ENCODE measurements at places on chromosomes 11 and 22.

DNA sequence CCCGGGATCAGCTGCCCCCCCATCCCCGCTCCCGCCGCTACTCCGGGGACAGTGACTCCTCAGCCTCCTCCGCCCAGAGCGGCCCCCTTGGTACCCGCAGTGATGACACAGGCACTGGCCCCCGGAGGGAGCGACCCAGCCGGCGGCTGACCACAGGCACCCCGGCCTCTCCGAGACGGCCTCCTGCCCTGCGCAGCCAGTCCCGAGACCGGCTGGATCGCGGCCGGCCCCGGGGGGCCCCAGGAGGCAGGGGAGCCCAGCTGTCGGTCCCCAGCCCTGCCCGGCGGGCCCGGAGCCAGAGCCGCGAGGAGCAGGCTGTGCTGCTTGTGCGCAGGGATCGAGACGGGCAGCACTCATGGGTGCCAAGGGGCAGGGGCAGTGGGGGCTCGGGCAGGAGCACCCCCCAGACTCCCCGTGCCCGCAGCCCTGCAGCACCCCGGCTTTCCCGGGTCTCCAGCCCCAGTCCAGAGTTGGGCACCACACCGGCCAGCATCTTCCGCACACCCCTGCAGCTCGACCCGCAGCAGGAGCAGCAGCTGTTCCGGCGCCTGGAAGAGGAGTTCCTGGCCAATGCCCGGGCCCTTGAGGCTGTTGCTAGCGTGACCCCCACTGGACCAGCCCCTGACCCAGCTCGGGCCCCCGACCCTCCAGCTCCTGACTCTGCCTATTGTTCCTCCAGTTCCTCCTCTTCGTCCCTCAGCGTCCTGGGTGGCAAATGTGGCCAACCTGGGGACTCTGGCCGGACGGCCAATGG, 3.9 kb downstream of the RASL10A start:
- no peak for DNase-seq

DNA sequence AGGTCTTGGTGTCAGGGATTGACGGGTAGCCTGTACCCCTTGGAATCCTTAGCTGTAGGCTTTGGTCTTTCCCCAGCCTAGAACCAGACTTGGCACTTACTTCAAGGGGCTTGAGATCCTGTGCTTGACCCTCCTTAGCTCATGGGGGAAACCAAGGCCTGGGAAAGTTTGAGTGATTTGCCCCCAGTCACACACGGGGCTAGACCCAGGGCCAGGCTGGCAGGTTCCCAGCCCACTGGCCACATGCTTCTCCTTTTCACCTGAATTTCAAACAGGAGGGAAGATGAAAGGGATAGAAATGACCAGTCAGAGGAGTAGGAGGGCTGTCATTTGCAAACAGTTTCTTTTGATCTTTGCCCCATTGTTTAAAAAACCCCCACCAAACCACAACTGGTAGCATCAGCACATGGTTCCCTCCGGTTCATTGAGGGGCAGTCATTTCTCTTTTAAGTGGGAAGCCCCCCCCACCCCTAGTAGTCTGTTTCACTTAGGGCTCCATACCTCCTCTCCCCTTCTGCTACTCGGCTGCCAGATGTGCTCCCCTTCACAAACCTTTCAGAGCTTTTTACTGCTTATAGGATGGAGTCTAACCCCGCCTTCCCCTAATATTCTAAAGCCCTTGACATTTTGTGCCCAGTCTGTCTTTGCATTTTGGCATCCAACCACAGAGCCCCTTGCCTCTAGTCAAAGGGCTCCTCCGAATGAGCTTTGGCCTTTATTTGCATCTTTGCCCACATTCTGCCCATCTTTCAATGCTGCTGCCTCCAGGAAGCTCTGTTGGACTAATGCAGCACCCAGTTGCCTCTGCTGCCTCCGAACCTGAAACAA, 37.6 kb downstream of the ZNRF3 start:
- DNase-seq, result no peak

GRCh38 chr22:37329238-37330140, 47.2 kb downstream of the CYTH4 start:
- DNase-seq, result no peak

GRCh38 chr22:17117890-17118289, 3.3 kb downstream of the TMEM121B start:
- peak; percentile 17 for DNase-seq

- no peak for DNase-seq
Measured at GRCh38 chr11:72704028-72704782, 30.0 kb upstream of the PDE2A start.

DNA sequence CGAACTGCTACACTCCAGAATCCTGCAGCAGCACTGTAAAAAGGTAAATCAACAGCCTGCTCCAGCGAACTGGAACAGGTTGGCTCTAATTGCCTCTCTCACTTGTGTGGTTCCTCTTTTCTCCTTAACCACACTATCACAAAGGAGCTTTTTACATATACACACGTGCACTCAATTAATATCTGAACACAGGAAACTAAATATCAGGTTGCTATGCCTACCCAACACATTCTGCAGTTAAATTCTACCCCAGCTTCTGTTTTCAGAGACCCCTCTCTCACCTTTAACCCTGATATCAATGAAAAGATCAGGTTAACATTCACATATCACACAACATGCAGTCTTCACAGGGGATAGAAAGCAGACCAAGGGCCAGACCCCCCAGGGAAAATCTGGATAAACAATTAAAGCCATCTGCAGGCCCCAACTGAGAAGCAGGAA, 11.0 kb downstream of the RBFOX2 start:
- no peak for DNase-seq

- DNase-seq, result no peak
Measured at GRCh38 chr11:2790568-2790921, 90.8 kb upstream of the KCNQ1OT1 start.

GRCh38 chr11:86087256-86087655, 18.4 kb upstream of the PICALM start:
- DNase-seq, result no peak

DNA sequence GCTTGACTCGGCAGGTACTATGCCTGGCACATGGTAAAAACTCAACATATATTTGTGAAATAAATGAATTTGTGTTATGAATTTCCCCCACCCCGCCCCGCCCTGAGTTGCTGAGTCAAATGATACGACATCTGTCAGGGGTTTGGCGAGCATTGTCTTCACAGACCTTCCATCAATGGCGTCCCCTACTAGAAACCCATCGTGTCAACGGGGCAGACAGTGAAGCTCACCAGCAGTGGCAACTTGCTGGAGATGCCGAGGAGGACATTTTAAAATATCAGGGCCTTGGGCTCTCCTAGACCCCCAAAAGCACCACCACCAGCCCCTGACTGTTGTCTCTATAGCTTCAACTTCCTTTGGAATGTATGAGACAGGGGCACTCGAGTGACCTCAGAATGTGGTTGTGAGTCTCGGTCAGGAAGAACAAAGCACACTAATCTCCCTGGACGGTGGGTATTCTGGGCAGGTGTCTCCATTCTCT, 761 bp upstream of the NXF1 start:
- DNase-seq, result peak; percentile 41

DNA sequence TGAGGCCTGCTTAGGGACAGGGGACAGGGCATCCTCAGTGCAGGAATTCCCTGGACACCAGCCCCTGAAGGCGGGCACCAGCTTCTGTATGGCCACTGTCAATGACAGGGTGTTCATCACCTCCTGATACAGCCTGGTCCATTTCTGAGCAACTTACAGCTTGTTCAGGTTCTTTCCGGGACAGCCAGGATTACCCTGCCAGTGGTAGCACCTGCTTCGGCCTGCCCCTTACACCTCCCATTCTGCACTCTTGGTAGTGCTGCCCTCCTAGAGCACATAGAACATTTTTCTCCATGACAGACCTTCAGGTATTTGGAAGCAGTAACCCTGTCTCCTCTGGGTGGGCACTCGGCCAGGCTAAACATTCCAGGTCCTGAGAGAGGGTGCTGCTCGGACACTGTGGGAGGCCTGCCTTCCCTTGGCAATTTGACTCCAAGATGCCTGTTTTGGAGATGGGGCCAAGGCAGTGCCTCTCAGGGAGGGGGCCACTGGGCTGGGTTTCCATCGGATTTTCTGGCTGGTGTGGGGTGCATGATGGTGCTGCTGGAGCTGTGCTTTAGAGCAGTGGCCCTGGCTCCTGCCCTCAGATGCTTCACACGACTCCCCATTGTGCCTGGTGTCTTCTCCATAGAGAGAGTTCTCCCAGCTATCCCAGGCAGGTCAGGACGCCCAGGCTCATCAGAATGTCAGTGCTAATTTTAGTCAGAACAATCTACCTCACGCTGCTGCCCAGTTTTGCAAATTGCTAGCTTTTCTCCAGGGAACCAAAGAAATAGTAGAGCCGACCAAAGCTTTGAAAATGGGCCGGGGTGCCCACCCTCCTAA, 1.2 kb downstream of the GAL3ST3 start:
- DNase-seq, result no peak

DNA sequence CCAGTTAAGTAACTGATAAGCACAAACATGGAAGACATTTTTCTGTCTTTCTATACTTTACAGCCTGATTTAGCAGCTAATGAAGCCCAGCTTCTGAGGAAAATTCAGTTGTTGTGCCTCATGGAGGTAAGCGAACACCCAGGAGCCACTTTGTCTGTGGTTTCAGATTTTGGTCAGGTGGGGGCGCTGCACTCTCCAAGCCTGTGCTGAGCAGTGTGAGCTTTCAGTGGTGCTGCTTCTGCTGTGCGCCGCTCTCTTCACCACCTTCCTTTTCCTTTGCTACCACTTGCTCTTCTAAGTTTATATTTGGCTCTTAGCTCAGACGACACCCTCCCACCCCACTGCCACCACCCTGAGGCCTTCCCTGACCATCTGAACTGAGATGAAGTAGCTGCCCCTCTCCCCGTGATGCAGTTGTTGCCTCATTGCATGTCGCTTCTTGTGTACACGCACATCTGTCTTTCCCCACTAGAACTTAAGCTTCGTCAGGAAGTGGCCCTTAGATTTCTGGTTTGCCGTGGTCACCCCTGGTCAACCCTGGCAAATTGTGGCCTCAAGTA, 14.0 kb downstream of the PSMD13 start:
- DNase-seq, result peak; percentile 73

GRCh38 chr11:76159303-76159937, 46.9 kb downstream of the WNT11 start:
- DNase-seq, result no peak

DNA sequence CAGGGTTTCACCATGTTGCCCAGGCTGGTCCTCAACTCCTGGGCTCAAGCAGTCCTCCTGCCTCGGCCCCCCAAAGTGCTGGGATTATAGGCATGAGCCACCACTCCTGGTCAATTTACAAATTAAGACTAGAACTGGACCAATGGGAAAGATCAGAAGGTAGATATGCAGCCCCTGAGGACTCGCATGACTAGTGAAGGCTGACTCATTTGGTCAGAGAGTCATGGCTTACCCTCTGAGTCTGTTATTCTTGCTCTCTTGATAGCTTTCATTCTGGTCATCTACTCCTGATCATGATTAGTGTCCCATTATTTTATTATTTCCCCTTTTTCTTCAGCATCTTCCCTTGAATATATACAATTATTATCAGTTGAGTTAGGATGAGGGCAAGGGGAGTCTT, 2.7 kb upstream of the LDHAL6A start:
- no peak for DNase-seq

- DNase-seq, result peak; percentile 14
Measured at GRCh38 chr11:95877291-95877690, 46.6 kb downstream of the MTMR2 start.

GRCh38 chr11:1297011-1297575, 12.3 kb downstream of the TOLLIP start:
- no peak for DNase-seq

- no peak for DNase-seq
Measured at GRCh38 chr11:86197448-86197847, 47.1 kb upstream of the EED start.

DNA sequence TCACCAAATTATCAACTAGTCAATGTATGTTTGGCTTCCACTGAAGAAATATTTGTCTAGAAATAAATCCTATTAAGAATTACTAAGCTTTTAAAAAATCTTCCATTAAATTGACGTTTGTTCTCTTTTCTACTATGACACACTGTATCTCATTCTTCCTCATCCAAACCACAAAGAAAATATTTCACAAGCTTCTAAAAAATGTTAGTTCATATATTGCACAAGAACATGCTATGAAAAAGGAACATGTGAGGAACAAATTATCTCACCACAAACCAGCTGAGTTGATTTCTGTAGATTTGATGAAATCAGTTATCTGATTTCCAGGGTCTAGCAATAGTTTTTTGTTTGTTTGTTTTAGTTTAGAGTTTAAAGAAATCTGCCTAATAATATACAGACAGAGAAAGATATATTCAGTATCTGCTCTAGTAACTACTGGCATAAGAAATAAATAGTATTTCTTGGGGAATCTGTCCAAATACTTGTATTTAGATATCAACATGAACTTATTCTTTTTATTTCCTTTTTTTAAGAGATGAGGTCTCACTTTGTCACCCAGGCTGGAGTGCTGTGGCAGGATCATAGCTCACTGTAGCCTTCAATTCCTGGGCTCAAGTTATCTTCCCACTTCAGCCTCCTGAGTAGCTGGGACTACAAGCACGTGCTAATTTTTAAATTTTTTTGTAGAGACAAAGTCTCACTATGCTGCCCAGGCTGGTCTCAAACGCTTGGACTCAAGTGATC, 161.7 kb downstream of the ATG16L2 start:
- peak; percentile 76 for DNase-seq

DNA sequence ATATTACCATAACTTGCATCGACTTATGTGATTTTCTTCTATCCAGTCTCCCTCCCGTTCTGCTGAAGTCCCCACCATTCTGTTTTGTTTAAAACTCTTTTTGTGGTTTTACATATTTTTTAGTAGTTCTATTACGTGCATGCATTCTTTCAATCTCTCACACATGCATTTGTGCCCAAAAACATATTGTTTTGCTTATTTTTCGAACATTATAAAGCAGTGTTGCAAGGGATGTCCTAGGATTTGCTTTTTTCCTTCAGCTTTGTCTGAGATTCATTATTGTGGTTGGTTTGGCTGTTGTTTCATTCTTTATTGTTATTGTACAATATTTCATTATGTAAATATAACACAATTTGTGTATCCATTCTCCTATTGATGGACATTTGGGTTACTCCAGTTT, 235.7 kb downstream of the DYNC2H1 start:
- DNase-seq, result no peak

GRCh38 chr11:26806219-26806618, 84.4 kb upstream of the SLC5A12 start:
- DNase-seq, result no peak

- no peak for DNase-seq
Measured at GRCh38 chr11:129785383-129786111, 30.1 kb upstream of the TMEM45B start.

DNA sequence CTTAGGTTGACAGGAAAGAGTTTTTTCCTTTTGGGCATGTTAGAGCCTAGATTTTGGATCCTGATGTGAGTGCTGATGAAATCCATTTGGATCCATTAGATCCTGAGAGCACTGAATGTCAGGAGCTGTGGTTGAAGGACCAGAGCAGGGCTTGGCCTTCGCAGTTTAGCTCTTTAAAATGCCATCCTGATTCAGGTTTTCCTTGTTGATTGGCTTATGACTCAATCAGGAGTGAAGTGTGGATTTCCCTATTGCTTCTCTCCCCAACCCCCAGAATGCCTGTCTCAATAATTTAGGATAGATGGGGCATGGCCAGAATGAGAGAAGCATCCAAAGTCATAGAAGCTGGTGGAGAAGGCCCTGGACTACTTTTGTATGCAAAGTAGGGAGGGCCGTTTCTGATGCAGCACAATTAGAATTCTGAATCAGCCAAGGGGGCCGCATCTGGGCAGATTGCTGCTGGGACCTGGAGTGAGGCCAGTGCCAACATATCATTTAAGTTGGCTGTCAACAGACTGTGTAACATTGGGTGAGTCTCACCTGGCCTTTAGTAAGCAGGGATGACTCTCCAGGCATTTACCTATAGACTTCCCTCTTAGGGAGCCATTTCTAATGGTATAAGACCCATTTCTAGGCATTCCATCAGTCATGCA, 80.5 kb downstream of the TEAD1 start:
- DNase-seq, result no peak

Measured in activated CD4-positive, alpha-beta T cell treated with anti-CD3 and anti-CD28 coated beads, Interleukin-2, amount 50 U/mL, for 16 hours (primary cell).